ENCODE measurements at places on chromosomes 3 and 15. TPM values are rescaled to one million over a fixed set of nuclear protein-coding genes. Genes with fewer than 3 reads are reported as not detected.

Gene SOX14
- polyA plus RNA-seq: not detected

Gene LMOD3
- 0.03 TPM for polyA plus RNA-seq

Gene LINS1
- polyA plus RNA-seq: 3.9 TPM

Gene DHX30
- 23.1 TPM for polyA plus RNA-seq

Measured in adipose tissue (tissue), 3 donors.